ENCODE measurements at places on chromosomes 7 and 10.

DNA sequence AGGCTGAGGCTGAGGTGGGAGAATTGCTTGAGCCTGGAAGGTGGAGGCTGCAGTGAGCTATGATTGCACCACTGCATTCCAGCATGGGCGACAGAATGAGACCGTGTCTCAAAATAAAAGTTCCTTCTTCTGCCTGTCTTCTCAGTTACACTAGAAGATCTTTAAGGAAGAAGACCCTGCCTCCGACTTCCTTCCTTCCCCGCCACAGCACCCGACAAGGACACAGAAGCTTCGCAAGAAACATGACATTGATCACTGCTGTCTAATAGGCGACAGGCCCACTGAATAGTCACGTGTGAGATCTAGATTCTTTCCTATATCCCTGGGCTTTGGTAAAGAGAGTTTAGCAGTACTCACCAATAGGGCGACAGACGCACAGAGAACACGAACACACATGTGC is 118.2 kb downstream of the PRPF18 start:
- no peak for DNase-seq

- DNase-seq, result no peak
These were observed 1.5 kb downstream of the NRG3 start for GRCh38 chr10:81876253-81877077.

- no peak for DNase-seq
These were observed 174.8 kb upstream of the FZD1 start for GRCh38 chr7:91089382-91089963.

DNA sequence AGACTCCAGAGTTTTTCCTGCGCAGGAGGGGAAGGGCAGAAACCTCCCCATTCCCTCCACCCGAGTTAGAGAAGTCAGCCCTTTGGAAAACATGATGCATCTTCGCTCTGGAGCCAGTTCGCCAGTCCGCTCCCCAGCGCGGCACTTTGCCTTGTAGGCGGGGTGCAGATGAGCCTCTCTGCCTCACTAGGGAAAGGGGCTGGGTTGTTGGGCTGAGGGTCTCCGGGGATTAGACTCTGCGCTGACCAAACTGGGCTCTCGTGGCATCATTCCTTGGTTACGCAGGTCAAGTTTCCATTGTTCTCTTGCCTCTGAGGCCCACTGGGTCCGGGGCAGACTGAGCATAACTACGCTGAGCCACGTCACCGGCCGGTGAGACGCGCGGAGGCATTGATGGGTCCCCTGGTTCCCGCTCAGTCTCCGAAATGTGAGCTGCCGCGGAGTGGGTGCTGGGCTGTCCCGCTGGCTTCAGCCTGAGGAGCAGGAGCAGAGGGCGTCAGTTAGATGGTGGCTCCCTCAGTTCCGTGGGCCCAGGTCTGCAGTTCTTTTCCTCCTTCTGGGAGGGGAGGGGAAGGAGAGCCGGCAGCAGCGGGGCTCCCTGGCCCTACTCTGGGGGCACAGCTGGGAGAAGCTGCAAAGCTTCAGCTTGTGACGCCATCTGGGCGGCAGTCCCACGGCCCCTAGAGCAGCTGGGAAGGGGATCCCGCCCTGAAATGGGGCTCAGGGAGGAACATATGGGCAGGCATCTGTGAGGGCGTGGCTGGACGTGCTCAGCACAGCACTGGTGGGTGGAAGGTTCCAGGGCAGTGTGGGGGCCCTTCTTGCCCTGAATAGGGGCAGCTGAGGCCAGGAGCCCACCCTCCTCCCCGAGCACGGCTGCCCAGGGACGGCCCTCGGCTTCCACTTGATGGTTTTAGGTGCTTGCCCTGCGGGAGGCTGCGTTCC is 121.3 kb upstream of the BTBD16 start:
- DNase-seq, result no peak

DNA sequence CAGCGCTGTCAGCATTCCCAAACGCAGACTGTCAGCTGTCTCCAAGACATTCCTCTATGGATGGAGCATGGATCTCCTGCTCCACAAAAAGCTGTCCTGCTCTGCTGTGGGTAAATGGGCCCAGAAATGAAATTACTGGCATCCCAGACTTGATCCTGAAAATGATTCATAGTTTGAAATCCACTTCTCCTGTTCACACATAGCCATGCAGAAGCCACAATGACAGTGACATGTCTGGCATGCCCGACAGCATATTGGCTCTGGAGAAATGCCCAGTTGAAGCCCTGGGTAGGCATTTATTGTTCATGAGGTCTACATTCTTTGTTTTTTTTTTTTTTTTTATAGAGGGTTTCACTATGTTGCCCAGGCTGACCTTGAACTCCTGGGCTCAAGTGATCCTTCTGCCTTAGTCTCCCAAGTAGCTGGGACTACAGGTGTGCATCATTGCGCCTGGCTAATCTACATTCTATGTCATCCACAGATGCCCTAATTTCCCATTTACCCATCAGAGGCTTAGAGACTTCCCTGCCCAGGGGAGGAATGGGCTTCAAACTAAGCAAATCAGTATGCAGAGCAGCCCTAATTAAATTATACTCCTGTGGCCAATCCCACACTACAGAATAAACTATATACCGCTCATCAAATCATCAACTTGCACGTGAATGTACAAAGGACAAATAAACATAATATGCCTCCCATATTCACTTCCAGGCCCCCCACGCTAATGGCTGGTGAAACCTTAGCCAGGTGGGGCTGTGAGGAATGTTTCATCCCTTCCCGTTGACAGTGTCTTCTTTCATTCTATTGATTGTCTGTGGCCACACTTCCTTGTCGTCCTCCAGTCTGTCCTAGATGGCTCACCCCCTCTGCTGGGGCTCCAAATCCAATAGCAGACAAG is 61.8 kb upstream of the EEPD1 start:
- DNase-seq, result no peak

Data from effector CD4-positive, alpha-beta T cell (primary cell).